Caki2 (cell line): ENCODE measurements at places on chromosomes 2 and 18. TPM values are rescaled to one million over a fixed set of nuclear protein-coding genes. Genes with fewer than 3 reads are reported as not detected.

The RNF125 gene
- 0.03 and 0.38 TPM in 2 replicates for total RNA-seq

The HK2 gene
- 37.4 and 45.6 TPM in 2 replicates for total RNA-seq

The RNF181 gene
- 166 and 213 TPM in 2 replicates for total RNA-seq

The RAPGEF4 gene
- total RNA-seq: 3.3 TPM in 1 of 2 replicates, not detected in the other

The RAB11FIP5 gene
- 31.2 and 42.6 TPM in 2 replicates for total RNA-seq

The PID1 gene
- 0.52 and 3.6 TPM in 2 replicates for total RNA-seq

The CEP68 gene
- 9.2 and 9.6 TPM in 2 replicates for total RNA-seq

The FTCDNL1 gene
- total RNA-seq: 13.7 and 26.6 TPM in 2 replicates

The CHRND gene
- not detected in 2 replicates for total RNA-seq

The SLC23A3 gene
- 0.07 and 0.70 TPM in 2 replicates for total RNA-seq

The TUBB8B gene
- not detected in 2 replicates for total RNA-seq

The DLX1 gene
- 3.2 and 9.6 TPM in 2 replicates for total RNA-seq

The ATG4B gene
- 68.3 and 77.2 TPM in 2 replicates for total RNA-seq

The SLC9A4 gene
- not detected in 2 replicates for total RNA-seq

The MRPL19 gene
- 71.3 and 125 TPM in 2 replicates for total RNA-seq

The TBR1 gene
- total RNA-seq: not detected in 2 replicates

The UGT1A10 gene
- not detected in 2 replicates for total RNA-seq

The VAMP8 gene
- 2.0 and 3.4 TPM in 2 replicates for total RNA-seq

The NT5DC4 gene
- total RNA-seq: not detected in 2 replicates

The TANC1 gene
- 7.8 and 9.7 TPM in 2 replicates for total RNA-seq

The XDH gene
- total RNA-seq: 0.68 and 1.4 TPM in 2 replicates

The TMEM200C gene
- 0.81 TPM in 1 of 2 replicates, not detected in the other for total RNA-seq

The PECR gene
- total RNA-seq: 50.7 and 52.9 TPM in 2 replicates

The C18orf32 gene
- 35.9 and 71.3 TPM in 2 replicates for total RNA-seq

The EMILIN1 gene
- total RNA-seq: 0.07 and 0.58 TPM in 2 replicates

The ITM2C gene
- 106 and 109 TPM in 2 replicates for total RNA-seq

The SERPINB13 gene
- total RNA-seq: not detected in 2 replicates

The PPP4R3B gene
- 9.2 and 11.6 TPM in 2 replicates for total RNA-seq

The ITPRID2 gene
- total RNA-seq: 51.5 and 85.6 TPM in 2 replicates

The DOCK10 gene
- 11.6 and 15.1 TPM in 2 replicates for total RNA-seq

The INPP5D gene
- not detected in 2 replicates for total RNA-seq

The DPP10 gene
- 0.61 TPM in 2 replicates for total RNA-seq

The DCDC2C gene
- not detected in 2 replicates for total RNA-seq

The CPS1 gene
- total RNA-seq: 0.23 and 0.95 TPM in 2 replicates

The TNFAIP6 gene
- 4.3 and 5.3 TPM in 2 replicates for total RNA-seq

The COLEC11 gene
- total RNA-seq: 5.2 TPM in 1 of 2 replicates, not detected in the other

The MOGAT1 gene
- not detected in 2 replicates for total RNA-seq

The CHRNA1 gene
- not detected in 2 replicates for total RNA-seq

The GAL3ST2 gene
- total RNA-seq: not detected in 2 replicates

The EGR4 gene
- total RNA-seq: not detected in 2 replicates

The TSPYL6 gene
- total RNA-seq: not detected in 2 replicates

The LRPPRC gene
- 60.9 and 74.8 TPM in 2 replicates for total RNA-seq

The PRKAG3 gene
- total RNA-seq: not detected in 2 replicates

The KCNG2 gene
- total RNA-seq: not detected in 2 replicates

The IL36B gene
- not detected in 2 replicates for total RNA-seq

The ZNF638 gene
- 38.5 and 67.0 TPM in 2 replicates for total RNA-seq

The MTCL1 gene
- total RNA-seq: 55.4 and 59.8 TPM in 2 replicates
